ENCODE measurements at places on chromosomes 7 and 10. TPM values are rescaled to one million over a fixed set of nuclear protein-coding genes. Genes with fewer than 3 reads are reported as not detected.

DNA sequence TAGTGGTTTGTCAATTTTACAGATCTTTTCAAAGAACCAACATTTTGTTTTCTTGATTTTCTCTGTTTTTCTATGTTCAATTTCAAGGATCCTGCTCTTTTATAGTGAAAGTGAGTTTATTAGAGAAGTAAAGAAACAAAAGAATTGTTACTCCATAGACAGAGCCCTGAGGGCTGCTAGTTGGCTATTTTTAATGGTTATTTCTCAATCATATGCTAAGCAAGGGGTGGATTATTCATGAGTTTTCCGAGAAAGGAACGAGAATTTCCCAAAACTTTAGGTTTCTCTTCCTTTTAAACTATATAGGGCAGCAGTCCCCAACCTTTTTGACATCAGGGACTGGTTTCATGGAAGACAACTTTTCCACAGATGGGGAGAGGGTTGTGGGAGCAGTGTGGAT is 165.0 kb downstream of the CCSER2 start:
- H3K27me3 ChIP-seq: no peaks in the 10 kb centered on the region
- H3K36me3 ChIP-seq: no peaks in the 10 kb centered on the region
- peaks cover 8% of the 10 kb centered on the region for H3K4me1 ChIP-seq
- H3K4me3 ChIP-seq: no peak overlapping the region
- peak; percentile 7 for DNase-seq
- no peak overlapping the region for H3K27ac ChIP-seq

DNA sequence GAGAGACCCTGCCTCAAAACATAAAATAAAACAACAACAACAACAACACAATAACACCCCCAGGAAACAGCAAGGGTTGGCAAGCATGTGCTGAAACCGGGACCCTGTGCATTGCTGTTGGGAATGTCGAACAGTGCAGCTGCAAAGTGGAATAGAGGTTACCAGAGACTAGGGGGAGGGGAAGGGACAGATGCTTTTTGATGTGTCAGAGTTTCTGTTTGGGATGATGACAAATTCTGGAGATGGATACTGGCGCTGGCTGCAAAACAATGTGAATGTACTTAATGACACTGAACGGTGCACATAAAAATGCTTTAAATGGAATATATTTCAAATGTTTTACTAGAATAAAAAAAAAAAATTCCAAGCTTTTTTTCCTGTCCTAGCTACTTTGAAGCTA is 241.8 kb downstream of the TEX36 start:
- H3K36me3 ChIP-seq: no peaks in the 10 kb centered on the region
- H3K27me3 ChIP-seq: no peaks in the 10 kb centered on the region
- no peak overlapping the region for H3K4me3 ChIP-seq
- H3K4me1 ChIP-seq: no peaks in the 10 kb centered on the region
- peak; percentile 3 for DNase-seq

DNA sequence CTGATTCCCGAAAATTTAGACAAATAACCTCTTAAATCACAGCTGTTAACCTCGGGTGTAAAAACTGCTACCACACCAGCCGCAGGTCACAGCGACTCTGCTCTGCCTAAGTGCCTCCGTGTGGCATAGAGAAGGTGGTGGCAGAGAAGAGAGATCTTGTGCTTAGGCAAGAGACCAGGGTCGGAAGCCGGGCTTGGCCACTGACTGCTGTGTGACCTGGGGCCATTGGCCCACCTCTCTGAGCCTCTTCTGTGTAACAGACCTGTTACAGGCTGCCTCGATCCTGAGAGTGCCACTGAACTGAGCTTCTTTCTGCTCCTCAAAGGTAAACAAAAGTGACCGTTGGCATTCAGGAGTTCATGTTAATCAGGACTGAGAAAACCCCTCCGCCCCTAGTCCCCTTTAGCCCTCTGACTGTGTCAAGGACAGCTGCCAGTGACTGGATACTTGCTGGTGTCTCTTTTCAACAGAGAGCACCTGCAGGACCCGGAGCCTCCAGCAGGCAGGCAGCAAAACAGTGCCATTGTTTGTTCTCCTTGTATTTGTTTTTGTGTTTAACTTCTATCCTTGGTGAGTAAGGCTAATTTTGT is 36.5 kb downstream of the ZMIZ1 start:
- DNase-seq: no peak
- H3K27ac ChIP-seq: no peak overlapping the region
- H3K36me3 ChIP-seq: peaks cover under 1% of the 10 kb centered on the region
- no peaks in the 10 kb centered on the region for H3K27me3 ChIP-seq

- no peaks in the 10 kb centered on the region for H3K4me1 ChIP-seq
- no peak for DNase-seq
- no peak overlapping the region for H3K27ac ChIP-seq
Measured at GRCh38 chr10:49034925-49035324, 80.4 kb downstream of the VSTM4 start.

The C10orf143 gene
- total RNA-seq: 2.0 TPM

The TMEM196 gene
- not detected for total RNA-seq

The SUN3 gene
- total RNA-seq: not detected

The PRSS37 gene
- not detected for total RNA-seq
